ENCODE measurements at places on chromosomes 13 and 19. TPM values are rescaled to one million over a fixed set of nuclear protein-coding genes. Genes with fewer than 3 reads are reported as not detected.

DNA sequence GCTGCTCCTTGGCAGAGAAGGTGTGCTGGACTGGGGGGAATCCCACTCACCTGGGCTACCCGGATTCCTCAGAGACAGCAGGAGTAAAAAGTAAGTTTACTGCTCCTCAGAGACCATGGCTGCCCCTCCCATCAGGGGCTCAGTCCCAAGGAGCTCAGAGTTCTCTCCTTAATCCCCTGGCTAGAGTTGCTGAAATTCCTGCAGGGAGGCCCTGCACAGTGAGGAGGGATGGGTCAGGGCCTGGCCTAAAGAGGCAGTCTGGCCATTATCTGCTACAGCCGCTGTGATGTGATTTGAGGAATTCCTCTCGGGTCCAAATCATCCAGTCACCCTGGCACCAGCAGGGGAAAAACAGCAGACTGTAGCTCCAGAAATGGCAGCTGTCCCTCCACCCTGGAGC, 502.5 kb downstream of the PCDH17 start:
- no peak for DNase-seq

GRCh38 chr19:44212866-44213346, 574 bp downstream of the ZNF227 start:
- peak; percentile 6 for DNase-seq

GRCh38 chr13:97422118-97423054, 11.6 kb upstream of the RAP2A start:
- no peak for DNase-seq

The SPRED3 gene
- polyA plus RNA-seq: 0.90 TPM

DNA sequence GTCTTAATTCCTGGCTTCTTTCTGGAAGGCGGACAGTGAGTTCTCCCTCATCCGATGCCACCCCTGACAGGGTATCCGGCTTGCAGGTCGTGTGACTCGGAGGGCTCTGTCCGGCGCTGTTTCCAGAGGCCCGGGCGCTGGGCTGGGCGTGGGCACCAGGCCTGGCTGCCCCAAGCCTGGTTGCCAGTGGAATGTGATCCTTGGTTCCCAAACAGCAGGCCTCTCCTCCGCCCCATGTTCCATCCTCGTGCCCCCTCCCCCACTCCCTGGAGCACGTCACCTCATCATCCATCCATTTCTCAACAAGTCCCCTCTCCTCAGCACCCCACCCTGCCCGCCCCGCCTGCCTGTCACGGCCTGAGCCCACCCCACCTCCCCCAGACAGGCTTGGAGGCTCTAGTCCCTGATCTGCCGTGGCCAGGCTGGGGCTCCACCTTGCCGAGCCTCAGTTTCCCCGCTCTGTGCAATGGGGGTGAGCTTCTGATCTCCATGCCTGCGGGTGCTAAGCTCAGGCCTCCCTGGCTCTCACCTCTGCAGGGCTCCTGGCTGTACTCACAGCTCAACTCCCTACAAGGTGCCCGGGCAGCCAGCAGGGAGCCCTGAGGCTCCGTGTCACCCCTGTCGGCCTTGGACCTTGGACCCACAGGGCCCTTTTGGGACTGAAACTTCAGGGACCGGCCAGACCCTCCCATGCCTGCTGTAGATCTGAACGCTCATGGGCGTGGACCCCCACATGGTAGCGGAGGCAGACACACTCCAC, 2.3 kb downstream of the TBXA2R start:
- no peak for DNase-seq

GRCh38 chr13:38350114-38350617, 515 bp downstream of the UFM1 start:
- DNase-seq: peak; percentile 50

DNA sequence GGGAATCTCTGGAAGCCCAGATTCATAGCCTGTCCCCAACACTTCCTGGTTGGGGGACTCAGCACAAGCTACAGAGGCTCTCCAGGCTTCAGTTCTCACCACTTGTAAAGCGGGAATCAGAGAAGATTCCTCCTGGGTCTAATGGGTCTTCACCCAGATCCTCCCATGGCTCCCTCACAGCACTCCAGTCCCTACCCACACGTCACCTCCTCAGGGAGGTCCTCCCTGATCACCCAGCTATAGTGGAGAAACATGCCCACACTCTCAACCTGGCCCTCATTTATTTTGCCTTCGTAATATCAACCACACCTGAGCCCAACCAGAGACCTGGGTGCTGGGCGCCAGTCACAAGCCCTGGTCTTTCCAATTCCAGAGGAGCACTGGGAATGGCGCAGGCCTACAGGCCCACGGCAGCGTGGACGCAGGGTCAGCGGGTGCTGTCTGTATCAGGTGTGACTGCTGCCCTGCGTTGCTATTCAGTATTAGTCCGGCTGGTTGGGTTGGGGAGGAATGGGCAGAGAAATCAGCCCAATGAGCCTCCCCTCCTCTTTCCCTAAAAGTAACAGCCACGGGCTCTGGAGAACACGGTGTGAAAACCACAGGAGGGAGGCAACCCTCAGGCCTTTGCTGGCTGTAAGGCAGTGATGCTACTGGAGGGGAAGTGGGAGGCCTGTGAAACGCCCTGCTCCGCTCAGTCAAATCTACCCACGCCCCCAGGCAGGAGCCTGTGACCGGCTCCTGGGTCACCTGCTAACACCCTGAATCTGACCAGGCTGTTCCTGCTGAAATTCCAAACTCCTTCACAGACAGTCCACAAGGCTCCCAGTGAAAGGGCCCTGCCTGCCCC, 5.2 kb downstream of the AKT2 start:
- DNase-seq: no peak

Measured in renal cortex interstitium (tissue), 15 donors.